Vagina (tissue), 2 donors: ENCODE measurements at places on chromosomes 2 and 18.

- DNase-seq, result no peak
Measured at GRCh38 chr2:219626540-219626939, 890 bp upstream of the SLC4A3 start.

DNA sequence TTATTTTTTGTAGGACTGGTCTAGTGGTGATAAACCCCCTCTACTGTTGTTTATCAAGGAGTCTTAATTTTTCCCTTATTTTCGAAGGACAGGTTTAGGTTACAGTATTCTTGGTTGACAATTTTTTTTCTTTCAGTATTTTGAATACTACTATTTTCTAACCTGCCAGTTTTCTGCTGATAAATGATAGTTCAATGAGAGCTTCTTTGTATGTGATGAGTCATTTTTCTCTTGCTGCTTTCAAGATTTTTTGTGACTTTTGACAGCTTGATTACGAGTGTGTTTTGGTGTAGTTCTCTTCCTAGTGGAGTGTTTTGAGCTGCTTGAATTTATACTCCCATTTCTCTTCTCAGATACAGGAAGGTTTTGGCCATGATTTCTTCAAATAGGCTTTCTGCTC is 77.5 kb downstream of the ACSL3 start:
- no peak for DNase-seq

GRCh38 chr2:227241005-227241404 is 76.6 kb downstream of the COL4A3 start:
- DNase-seq, result no peak

DNA sequence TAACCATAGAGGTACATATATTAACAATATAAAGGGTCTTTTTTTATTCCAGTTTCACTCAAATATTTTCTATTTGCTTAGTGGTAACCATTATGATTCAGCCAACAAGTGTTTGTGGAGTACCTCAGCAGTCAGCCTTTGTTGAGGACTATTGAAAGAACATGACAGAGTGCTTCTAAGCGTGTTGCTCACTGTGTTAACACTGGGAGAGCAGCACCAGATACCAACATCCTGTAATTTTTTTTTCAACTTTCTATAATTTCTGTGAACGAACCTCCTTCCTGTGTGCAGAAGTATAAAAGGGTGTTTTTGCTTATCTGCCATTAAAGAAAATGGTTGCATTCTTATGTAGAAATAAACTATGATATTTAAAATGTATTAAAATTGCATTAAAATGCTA is 239.0 kb downstream of the PHLPP1 start:
- DNase-seq, result no peak

- no peak for DNase-seq
Measured at GRCh38 chr18:44828080-44828479, 147.4 kb downstream of the SETBP1 start.
